ENCODE measurements at places on chromosomes 12 and 14. TPM values are rescaled to one million over a fixed set of nuclear protein-coding genes. Genes with fewer than 3 reads are reported as not detected.

DNA sequence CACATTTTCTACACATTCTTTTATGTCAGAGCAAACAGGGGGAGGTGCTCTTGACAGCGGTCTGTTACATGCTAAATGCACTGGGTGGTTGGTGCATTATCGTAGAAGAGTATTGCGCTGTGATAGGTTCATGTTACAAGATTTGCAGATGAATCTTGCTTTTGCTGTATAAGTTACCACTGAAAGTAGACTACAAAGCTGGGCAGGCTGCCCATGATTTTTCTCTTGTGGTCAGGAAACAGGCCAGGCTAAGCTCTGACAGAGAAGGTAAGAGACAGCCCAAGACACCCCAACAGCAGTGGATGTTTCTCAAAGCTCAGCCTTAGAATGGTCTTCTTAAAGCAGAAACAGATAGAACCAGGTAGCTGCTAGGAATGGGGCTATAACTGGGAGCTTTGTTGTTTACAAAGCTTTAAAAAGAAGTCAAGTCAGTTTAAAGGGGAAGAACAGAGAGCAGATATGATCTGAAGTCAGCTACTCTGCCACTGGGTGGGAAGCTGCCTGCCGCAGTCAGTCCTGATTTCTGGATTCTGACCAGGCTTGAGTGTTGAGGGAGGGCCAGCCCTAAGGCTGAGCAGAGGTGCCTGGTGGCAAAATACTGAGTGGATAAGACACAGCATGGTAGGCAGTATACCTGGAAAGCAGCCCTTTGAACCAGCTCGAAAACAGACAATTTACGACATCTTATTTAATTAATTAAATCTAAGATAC is 9.4 kb downstream of the KCNA1 start:
- no peak for DNase-seq

GRCh38 chr12:128959901-128960300 is 106.6 kb downstream of the GLT1D1 start:
- DNase-seq, result no peak

GRCh38 chr14:50225974-50226297 is 5.4 kb downstream of the SOS2 start:
- no peak for DNase-seq

DNA sequence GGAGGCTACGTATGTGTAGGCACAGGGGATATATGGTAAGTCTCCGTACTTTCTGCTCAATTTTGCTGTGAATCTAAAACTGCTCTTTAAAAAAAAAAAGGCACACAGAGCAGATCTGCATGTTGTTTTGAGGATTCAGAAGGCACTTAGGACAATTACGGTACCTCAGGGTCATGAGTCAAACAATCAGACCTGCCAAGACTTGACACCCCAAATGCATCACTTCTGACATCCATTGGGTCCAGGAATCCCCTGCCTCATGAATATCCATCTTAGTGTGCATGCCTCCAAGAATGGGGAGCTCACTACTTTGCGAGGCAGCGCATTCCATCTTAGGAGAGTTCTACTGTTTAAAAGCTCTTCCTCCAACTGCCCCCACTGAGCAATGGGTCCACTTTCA is 3.0 kb downstream of the BDKRB2 start:
- DNase-seq, result no peak

GRCh38 chr14:52154992-52155650 is 86.3 kb upstream of the NID2 start:
- DNase-seq, result no peak

GRCh38 chr12:104049903-104050356 is at the start of gene GLT8D2:
TSS of gene GLT8D2 (minus strand) at chr12:104050187. CDS start at chr12:104019648, 30,539 bp downstream.
- peak; percentile 64 for DNase-seq

DNA sequence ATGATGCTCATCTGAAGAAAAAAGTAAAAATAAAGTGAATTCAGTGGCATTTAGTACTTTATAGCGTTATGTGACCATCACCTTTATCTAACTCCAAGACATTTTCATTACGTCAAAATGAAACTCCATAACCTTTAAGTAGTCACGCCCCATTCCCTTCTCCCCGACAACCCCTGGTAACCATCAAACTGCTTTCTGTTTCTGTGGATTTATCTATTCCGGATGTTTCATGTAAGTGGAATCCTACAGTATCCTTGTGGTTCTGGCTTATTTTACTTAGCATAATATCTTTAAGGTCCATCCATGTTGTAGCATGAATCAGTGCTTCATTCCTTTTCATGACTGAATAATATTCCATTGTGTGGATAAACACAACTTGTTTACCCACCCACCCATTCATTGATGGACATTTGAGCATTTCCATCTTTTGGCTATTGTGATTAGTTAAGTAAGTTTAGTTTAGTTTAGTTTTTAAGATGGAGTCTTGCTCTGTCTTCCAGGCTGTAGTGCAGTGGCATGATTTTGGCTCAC is 18.5 kb upstream of the MAP1LC3B2 start:
- no peak for DNase-seq

DNA sequence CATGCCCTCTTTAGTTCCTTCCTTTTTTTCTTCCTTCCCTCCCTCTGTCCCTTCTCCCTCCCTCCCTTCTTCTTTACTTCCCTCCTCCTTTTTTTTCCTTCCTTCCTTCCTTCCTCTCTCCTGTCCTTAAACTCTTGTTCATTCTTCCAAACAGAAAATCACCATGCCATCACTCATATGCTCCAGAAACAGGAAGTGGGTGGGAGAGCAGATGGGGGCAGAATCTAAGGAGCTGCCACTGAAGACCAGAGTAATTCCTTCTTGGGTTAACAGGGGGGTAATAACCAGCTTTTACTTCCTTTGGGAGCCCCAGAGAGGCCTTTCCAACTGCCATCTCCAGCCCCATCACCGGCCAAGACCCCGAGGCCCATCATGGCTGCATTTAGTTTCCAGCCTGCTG is 51.2 kb downstream of the SVOP start:
- DNase-seq, result no peak

DNA sequence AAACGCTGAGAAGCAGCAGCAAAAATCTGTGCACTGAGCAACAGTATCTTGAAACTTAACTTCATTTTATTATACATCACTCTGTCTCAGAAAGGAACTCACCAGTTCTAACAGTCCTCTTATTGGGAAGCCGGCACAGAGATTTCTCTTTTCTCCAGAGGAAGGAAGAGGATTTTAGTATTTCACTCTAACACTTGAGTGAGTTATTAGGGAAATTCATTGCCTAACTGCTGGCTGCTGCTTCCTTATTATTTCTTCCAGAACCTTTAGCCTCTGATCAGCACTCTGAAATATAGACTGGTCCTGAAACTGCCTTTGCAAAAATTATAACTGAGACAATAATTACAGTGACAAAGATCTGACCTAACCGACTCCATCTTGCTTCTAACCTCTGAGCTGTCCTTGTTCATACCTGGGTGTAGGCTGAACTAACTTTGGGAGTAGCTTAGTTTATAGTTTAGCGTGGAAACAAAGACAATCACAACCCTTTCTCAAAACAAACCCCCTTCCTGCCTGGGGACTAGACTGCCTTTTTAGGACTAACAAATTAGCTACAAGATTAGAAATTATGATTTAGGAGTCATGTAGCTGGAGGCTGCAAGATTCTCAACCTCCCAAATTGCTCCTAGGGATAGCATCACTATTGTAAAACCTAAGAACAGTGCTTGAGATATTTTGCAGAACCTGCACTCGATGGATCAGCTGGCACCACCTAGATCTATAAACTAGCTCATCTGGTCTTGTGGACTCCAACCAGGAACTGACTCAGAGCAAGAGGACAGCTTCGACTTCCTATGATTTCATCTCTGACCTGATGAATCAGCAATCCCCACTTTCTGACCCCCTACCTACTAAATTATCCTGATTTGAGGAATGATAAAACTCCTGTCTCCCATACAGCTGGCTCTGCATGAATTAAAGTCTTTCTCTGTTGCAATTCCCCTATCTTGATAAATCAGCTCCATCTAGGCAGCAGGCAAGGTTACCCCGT is 117.5 kb downstream of the DYRK2 start:
- DNase-seq, result no peak

- DNase-seq, result no peak
Measured at GRCh38 chr12:65886996-65887395, 62.7 kb downstream of the HMGA2 start.

DNA sequence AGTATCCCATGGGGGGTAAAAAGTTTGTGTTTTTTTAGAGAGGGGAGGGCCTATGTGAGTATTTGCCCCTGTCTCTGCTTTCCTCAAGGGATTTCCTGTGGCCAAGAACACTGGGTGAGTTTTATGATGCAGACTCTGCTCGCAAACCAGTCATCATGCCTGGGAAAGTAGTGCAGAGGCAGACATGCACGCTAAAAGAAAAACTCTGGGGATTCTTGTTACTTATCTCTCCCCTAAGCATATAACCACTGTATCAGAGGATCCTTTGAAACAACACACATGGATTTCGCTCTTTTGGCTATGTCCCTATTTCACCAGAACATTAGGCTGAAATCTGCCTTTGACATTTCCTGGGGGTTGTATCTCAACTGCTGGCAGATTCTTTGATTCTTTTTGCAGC is 1845.8 kb upstream of the SEL1L start:
- DNase-seq, result peak; percentile 5

DNA sequence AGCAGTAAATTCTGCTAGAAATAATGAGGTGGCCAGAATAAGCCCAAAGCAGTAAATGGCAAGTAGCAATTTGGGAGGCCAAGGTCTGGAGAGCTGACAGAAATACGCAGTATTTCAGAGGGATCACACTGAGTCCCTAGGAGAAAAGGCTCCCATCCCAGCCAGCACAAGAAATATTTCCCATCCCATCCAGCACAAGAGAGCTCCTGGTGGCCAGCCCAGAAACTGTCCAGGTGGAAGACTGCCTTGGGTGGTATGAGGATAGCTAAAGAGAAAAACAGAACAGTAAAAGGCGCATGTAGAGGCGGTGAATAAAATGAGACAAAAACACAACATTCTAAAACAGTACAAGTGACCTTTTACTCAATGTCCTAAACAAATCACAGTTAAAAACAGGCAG is 120.7 kb downstream of the HECTD4 start:
- no peak for DNase-seq

- no peak for DNase-seq
Measured at GRCh38 chr14:22291406-22291805, 297.6 kb downstream of the DAD1 start.

DNA sequence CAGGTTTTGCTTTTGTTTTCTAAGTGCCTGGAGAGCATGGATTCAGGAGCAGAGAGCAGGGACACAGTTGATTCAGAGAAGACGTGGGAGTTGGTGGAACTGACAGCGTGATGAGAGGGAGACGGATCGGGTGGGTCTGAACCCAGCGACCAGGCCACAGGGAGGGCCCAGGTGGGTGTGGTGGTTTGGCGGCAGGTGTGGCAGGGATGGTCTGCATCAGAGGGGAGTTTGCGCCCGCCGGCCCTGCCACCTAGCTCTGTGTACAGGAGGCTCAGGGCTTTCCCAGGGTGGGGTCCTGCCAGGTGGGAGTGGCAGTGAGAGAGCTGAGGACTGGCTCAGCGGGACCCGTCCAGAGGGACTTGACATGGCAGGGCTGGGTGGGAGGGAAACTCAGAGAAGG is 33.3 kb upstream of the DIO3 start:
- no peak for DNase-seq

- DNase-seq, result no peak
Measured at GRCh38 chr14:64761441-64762043, 57.3 kb downstream of the PLEKHG3 start.

DNA sequence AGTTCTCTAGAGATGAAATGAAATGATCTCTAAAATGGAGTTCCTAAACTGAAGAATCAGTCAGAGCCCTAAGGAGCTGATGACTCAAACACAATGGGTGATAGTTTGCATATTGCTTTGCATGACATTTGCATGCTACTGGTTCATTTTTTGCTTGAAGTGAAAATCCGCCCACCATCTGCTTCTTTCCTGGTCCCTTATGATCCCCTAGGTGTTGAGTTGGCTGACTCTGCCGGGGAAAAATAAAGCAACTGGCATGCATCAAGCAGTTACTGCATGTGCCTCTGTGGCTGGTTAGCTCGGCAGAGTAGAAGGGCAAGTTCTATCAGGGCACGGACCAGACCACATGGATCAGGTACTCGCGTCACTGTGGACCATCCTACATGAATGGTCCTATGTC is 151.1 kb downstream of the PPM1H start:
- no peak for DNase-seq

DNA sequence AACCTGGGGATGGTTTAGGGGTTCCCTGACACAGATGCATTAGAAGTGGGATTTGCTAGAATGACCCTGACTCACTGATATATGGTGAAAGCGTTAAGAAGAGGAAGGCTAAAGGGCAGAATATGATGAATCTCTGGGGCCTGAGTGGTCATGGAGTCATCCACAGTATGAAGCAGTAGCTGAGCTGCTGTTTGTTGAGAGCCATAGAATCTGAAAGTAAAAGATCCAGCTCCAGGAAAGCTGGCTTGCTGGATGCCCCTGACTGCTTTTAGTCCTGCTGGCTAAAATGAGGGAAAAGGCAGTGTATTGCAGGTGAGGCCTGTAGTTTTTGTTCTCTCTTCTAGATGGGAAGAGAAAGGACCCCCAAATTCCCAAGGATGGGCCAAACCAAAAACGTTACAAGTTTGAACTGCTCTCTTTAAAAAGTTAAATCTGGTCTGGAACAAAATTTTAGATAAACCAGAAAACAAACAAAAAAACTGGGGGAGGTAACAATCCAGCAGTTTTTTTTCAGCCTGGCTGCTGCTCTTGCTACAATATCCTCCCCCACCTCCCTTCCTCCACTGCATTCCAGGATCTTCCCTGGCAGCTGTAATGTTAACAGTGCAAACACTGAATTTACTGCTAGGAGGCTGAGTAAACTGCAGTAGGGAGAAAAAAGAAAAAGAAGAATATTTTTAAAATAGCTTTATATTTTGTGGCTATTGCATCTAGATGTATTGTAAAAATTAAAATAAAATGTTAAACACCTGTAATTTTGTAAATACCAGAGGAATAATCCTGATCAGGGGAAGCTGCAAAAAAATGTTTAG is 16.5 kb downstream of the SEL1L start:
- peak; percentile 53 for DNase-seq

GRCh38 chr14:100192250-100192671 is 32.8 kb upstream of the DEGS2 start:
- no peak for DNase-seq

- no peak for DNase-seq
Measured at GRCh38 chr12:1505576-1505975, 88.8 kb downstream of the FBXL14 start.

DNA sequence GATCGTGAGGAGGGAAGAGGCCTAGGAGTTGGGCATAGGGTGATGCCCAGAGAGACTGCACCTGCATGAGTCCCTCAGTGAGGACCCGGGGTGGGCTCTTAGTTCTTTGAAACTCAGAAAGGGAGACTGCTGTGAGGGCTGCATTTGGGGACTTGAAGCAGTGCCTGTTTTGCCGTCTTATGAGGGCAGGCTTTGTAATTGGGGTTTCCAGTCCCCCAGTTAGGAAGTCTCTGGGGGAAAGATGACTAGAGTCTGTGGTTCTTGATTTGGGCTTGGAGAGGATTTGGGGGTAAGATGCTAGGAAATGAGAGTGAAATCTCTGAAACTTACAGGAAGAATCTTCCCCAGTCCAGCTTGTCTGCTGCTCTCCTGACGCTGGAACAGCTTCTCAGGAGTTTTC is 99.6 kb downstream of the ARF6 start:
- no peak for DNase-seq

The TIGAR gene
- total RNA-seq, result 3.6 TPM

The TDG gene
- 37.0 TPM for total RNA-seq

The IFI27 gene
- total RNA-seq, result 19.9 TPM

The LIN7A gene
- total RNA-seq, result 31.2 TPM

The PRICKLE1 gene
- 59.7 TPM for total RNA-seq

The SNRPF gene
- 12.3 TPM for total RNA-seq

The CAPZA3 gene
- not detected for total RNA-seq

The RNF212B gene
- not detected for total RNA-seq

The MRPL42 gene
- total RNA-seq, result 83.2 TPM

The TMEM121 gene
- total RNA-seq, result 1.3 TPM
